ENCODE measurements at places on chromosomes 5 and 9.
A peak's percentile ranks its signal among the peaks of the same experiment; 100 is the strongest.

GRCh38 chr5:95761771-95762651 lies 30.9 kb downstream of the RHOBTB3 start:
- DNase-seq = no peak

- peak; percentile 32 for DNase-seq
Observed at GRCh38 chr5:36701085-36701698, 94.8 kb downstream of the SLC1A3 start.

DNA sequence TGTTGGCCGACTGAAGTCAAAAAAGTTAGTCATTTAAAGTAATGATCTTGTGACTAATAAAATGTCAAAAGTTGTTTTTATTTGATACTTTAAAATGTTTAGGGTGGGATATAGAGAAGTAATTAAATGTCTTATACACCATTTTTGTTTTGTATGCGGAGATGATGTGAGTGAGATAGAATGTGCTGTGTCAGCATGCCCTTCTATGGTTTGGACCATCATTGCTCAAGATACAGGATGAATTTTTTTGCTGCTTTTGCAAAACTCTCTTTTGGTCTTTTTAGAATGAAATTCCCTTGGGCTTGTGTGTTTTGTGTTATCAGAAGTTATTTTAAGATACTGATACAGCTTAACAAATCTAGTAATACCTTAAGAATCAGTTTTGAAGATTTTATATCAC lies 12.5 kb downstream of the SRFBP1 start:
- no peak for DNase-seq

- peak; percentile 64 for DNase-seq
Observed at GRCh38 chr5:159133041-159133741, 33.5 kb upstream of the EBF1 start.

Data from muscle of leg (tissue), 16 donors.